ENCODE measurements at places on chromosomes 12 and 14. TPM values are rescaled to one million over a fixed set of nuclear protein-coding genes. Genes with fewer than 3 reads are reported as not detected.

Gene KRT5
- total RNA-seq = 0.44 TPM

Gene CLEC4C
- not detected for total RNA-seq

Gene ANO2
- not detected for total RNA-seq

Gene FMNL3
- total RNA-seq = 3.5 TPM

Gene TBX5
- total RNA-seq = 0.10 TPM

Gene DIO3
- total RNA-seq = 0.34 TPM

Gene STAC3
- total RNA-seq = 2.5 TPM

Gene SMCO2
- total RNA-seq = not detected

DNA sequence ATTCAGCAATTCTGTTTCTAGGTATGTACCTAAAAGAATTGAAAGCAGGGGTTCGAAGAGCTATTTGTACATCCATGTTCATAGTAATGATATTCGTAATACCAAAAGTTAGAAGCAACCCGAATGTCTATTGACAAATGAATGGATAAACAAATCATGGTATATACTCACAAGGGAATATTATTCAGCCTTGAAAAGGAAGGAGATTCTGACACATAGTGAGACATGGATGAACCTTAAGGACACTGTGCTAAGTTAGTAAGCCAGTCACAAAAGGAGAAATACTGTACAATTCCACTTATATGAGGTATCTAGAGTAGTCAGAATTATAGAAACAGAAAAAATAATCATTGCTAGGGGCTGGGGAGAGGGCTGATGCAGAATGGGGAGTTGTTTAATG, 4.4 kb upstream of the FBXL14 start:
- no peak for DNase-seq

- DNase-seq = no peak
Measured at GRCh38 chr12:131124487-131125280, 171.0 kb downstream of the ADGRD1 start.

DNA sequence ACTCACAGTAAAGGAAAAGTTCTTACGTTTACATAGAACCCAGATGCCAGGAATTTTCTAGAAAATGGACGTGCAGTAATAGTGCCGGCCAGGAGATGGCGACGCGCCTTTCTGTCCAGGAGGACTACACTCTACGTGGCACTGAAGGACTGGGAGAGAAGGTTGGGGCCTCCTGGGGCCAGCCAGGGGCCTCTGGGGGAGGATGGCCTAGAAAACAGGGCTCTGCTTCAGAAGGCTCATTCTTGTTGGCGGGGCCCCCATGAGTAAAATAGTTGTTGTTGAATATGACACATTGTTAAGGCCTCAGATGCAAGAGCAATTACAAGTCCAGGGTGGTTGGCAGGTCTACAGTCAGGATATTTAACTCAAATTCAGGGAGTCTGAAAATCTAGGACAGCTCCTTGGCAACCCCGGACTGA, 120.1 kb upstream of the MAX start:
- peak; percentile 60 for DNase-seq

DNA sequence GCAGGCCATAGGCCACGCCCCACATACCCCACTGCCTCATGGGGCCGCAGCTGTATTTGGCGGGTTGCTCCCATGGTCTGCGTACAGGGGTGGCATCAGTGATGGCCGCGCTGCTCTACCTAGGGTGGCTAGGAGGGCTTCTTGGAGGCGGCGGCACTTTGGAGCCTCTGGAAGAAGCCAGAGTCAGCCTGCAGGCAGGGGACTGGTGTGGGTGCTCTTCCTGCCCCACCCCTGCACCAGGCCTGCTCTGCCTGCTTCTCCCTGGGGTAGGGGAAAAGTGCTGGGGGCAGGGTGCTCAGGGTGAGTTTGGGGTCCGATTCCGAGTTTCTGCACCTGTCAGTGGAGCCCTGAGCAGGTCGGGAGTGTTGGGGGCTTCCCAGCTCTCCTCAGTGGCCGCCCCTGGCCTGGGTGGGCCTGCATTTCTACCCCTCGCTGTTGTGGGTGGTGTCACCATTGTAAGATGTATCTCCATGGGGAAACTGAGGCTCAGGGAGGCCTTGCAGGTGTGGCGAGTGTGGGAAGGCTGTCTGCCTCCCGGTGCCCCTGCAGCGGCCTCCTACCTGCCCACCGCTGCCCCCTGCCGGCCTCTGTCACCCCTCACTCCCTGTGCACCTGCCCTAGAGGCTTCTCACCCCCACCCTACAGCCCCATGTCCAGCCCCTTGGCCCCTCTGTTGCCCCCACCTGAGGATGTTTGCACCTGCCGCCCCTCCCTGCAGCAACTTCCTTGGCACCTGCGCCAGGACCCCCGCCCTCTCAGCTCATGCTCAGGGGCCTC, 5.5 kb downstream of the CEP170B start:
- no peak for DNase-seq

DNA sequence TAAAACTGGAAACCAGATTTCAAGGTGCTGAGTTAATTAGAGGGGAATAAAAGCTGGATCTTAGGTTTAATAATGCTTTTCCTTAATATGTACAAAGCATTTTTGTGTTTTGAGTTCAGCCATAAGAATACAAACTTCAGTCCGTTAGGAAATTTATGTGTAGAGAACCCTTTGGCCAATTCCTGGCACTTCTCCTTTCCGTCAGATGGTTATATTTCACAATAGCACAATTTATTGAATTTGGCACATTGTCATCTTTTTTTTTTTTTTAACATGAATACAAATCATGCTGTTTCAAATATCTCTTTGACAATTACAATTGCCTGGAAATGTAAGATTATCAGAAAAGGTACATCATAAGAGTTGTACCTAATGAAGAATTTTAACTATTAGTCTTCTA, 56.2 kb upstream of the DDHD1 start:
- no peak for DNase-seq

DNA sequence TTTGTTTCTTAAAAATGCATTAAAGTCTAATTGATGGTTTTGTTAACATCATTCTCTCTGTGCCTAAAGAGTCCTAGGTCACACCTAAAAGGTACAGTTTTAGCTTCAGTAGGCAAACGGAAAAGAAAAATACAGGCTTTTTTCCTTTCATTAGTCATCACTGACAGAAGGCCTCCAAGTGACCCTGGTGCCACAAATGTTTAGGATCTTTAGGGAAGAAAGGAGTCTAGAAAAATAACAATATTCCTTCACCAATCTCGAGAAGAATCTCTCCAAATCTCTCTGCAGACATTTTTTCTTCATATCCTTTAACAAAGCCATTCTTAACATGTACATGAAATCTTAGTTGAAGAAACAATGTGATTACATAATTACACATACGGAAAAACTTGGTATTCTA, 2.0 kb downstream of the DENND5B start:
- no peak for DNase-seq

- peak; percentile 28 for DNase-seq
Measured at GRCh38 chr14:94548999-94549985, 11.9 kb upstream of the SERPINA4 start.

GRCh38 chr14:73725116-73726024, 11.2 kb upstream of the PNMA1 start:
- DNase-seq = no peak

DNA sequence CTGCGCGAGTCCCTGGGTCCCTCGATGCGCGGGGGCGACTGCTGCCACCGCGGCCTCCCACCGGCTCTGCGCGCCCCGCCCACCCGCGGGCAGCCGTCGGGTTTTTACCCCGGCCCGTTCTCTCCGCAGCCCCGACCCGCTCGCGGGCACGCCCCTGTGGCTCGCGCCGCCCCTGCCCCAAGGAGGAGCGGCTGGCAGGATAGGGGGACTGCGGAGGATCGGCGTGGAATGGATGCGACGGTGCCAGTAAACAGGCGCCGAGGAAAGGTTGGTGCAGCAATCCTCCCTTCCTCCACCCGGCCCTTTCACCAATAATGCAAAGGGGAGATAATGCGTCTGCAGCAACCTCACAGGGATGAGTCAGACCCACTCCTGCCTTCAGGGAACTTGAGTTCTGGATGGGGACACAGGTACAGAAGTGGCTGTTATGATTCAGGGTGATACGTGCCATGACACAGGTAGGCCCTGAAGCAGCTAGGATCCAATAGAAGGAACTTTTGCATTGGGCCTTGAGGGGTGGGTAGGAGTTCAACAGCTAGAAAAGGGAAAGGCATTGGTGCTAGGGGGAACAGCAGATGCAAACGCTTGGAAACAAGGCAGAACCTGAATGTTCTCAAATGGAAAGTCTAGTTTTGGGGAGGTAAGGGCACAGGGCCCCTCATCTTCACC, 554 bp upstream of the DEGS2 start:
- no peak for DNase-seq

DNA sequence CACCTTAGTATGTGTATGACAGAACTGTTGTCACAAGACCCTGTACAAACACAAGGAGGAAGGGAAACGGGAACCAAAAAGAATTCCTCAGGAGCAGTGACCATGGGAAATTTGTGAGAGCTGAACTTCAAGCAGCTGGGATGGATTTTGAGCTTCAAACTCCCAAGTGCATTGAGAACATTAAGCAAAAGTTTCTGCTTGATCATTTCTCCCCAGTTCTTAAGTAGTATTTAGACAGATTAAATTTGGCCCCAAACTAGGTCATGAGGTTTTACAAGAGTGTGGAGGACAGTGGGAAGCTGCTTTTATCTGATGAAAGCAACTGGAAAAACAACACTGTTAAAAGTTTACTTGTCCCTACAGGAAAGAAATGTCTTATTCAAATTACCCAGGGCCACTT, 206.0 kb upstream of the DCN start:
- DNase-seq = no peak

GRCh38 chr14:77124345-77125280, 17.0 kb downstream of the ZDHHC22 start:
- no peak for DNase-seq

DNA sequence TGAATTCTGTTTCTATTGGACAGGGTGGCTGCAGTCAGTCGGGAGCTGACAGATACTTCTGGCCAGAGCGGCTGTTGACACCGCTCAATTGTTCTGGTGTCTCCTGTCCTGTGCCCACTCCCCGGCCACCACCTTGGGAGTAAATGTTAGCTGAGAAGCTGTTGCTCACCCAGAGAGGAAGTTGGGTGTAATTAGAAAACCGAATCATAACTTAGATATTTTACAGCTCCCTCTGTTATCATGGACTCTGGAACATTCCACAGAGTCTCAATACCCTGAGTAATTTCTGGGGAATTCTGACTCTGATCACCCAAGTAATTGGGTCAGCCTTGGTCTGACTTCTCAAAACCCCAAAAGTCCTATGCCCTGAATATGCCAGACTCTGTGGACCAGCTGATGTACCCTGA, 58.3 kb upstream of the RFLNA start:
- peak; percentile 10 for DNase-seq

DNA sequence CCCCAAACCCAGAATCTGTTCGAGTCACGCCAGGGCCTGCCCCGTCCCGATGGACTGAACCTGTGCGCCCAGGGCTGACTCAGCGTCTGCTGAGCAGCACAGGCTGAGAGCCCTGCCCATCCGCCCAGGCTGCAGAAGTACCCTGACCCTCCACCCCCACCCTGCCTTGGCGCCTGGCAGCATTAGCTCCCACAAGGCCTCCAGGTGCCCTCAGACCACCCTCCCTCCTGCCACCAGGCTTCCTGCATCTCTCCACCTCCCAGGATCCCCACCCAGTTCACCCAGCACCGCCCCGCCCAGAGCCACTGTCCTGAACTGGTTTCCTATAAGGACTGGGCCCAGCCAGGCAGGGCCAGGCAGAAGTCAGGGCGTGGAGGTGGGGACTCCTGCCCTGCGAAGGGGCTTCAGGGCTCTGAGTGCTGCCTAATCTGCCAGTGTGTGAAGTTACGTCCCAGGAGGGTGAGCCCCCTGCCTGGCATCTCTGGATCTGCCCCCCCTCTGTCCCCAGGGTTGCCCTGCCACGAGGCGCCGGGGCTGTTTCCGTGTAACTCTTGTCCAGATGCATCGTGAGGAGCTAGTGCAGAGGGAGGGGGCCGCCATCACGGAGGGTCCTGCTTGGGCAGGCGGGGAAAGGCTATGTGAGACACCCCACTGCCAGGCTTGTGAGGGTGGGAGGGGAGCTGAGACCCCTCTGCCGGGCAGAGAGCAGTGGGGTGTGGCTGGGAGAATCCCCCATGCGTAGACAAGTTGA, 9.1 kb downstream of the ADSS1 start:
- no peak for DNase-seq

GRCh38 chr14:75282170-75282554, 3.5 kb downstream of the FOS start:
- DNase-seq = no peak

DNA sequence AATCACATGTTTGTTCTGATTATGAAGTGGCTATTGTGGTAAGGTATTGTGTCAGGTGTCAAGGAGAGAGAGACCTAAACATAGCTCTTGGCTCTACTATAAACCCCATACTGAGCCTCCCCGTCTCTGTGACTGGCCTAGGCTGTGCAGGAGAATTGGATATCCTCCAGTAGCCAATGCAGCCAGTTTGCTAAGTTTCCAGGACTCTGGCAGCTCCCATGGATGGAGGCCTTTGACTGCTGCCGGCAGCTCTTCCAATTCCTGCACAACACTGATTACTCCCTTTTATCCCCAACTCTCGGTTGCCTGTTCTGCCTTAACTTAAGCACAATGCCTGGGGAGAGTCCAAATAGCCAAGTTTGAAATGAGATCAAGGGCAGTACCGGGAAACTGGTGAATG, 59.3 kb downstream of the ABCC9 start:
- DNase-seq = no peak

- DNase-seq = no peak
Measured at GRCh38 chr12:91111366-91112325, at the start of gene LUM. Gene LUM (minus strand): TSS chr12:91111494. CDS start chr12:91108979, 2,515 bp downstream.

DNA sequence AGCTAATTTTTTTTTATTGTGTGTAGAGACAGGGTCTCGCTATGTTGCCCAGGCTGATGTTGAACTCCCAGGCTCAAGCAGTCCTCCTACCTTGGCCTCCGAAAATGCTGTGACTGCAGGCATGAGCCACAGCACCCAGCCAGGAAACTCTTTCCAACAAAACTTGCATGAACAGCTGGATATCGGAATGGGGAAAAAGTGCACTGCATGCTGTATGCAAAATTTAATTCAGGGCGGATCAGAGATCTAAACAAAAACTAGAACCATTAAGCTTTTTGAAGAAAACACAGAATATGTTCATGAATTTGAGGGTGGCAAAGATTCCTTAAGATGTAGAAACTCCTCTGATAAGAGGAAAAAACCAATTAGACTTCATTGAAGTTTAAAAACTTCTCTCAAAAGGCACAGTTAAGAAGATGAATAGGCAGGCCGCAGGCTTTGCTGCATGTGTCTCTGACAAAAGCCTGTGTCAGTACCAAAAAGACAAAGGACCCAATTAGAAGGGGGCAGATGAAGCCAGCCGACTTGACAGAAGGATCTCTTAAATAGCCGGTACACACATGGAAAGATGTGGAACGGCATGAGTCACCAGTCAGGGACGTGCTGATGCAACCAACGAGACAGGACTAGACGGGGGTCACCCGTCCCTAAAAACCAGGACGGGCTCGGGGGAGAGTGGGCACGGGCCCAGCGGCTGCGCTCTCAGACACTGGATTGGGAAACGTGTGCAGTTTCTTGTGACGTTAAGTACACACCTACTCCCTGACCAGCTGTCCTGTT, 34.8 kb upstream of the MMP17 start:
- DNase-seq = no peak

DNA sequence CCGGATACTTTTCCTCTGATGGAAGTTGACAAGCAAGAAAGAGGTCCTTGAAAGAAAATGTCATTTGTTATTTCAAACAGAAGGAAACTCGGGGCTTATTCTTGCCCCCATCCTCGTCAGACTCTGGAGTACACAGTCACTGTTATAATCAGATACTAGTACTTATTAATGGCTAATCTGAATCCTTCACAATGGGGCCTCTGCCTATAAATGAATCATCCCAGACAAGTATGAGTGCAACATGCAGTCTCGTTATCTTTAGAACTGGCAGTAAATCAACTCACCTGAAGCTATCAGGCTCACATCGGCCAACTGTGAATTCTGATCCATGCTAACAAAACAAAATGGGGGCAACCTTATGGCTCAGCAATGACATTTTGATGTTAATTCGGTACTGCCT, 216.7 kb downstream of the GRIN2B start:
- DNase-seq = no peak
